ENCODE measurements at places on chromosomes 7 and 10. TPM values are rescaled to one million over a fixed set of nuclear protein-coding genes. Genes with fewer than 3 reads are reported as not detected.

OR6B1 gene
- total RNA-seq: not detected

TSPAN15 gene
- total RNA-seq: 1.1 TPM

SPDYE2B gene
- total RNA-seq: not detected

ITIH5 gene
- total RNA-seq: not detected

TLX1 gene
- total RNA-seq: not detected

HABP2 gene
- total RNA-seq: not detected

SCART1 gene
- 1.6 TPM for total RNA-seq

MICU1 gene
- total RNA-seq: 40.0 TPM

SFMBT2 gene
- total RNA-seq: 21.5 TPM

TPK1 gene
- total RNA-seq: 26.4 TPM

NUTM2D gene
- 0.55 TPM for total RNA-seq

GRCh38 chr7:149764481-149765398 lies 8.6 kb downstream of the ZNF467 start:
- no peak for DNase-seq
- H3K27ac ChIP-seq: no peak overlapping the region
- H3K4me3 ChIP-seq: no peak overlapping the region
- H3K27me3 ChIP-seq: no peaks in the 10 kb centered on the region
- H3K4me1 ChIP-seq: no peaks in the 10 kb centered on the region

DNA sequence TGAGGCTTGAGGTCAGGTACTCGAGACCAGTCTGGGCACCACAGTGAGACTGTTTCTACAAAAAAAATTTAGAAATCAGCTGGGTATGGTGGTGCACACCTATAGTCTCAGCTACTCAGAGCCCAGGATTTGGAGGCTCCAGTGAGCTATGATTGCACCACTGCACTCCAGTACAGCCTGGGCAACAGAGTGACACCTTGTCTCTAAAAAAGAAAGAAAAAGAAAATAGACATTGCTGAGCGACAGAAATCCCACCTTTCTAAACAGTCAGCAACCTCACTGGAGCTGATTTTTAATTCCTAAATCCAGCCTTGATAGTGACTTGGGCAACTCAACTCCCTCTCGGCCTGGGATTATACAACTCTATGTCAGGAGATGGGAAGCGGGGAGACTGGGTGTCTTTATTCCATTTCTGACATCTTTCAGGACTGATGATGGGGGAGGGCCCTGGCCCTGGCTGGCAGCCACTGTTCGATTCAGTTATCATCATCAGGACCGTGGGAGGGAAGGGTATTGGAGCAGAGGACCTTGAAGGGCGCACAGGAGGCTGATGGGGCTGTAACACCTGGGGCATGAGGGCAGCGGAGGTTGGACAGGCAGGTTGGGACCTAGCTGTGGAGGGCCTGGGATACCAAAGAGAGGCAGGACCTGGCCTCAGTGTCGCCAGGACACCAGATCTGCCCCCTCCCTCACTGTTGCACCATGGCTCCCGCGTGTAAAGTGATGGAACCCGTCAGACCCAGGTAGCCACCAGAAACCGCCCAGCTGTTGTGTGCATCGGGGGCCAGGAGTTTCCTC lies 14.7 kb downstream of the HSPB1 start:
- peaks cover 24% of the 10 kb centered on the region for H3K4me1 ChIP-seq
- H3K36me3 ChIP-seq: peaks cover 1% of the 10 kb centered on the region
- H3K27ac ChIP-seq: peak overlapping the region; percentile 89
- no peak for DNase-seq

DNA sequence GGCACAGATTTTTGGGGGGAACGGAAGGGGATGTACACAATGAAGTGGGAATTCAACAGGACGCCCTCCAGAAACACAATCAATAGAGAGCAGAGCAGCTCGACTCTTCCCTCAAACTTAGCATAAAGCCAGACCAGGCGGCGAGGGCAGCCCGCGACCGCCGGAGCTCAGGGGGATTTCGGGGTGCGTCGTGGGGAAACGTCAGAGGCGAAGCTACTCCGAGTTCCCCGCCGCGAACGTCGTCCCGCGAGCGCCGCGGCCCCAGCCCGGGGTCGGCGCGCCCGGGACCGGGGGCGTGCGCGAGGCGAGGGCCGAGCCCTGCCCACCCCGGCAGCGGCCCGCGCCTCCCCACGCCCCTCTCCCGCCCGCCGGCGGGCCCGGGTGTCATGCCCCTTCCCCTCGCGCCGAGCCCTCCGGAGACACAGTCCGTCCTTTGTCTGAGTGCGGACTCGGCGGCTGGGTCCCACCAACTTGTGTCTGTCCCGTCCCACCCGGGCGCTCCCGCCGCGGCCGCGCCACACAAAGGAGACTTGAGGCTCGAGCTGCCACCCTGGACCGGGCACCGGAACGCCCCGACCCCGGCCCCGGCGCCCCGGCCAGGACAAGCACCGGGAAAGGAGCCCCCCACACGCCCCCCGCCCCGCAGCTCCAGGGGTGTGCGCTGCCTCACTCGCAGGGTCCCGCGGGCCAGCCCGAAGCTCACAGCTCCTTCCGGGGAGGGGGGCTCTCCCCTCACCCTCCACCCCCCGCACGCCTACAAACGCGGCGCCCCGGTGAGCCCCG lies 634 bp downstream of the EZH2 start:
- no peaks in the 10 kb centered on the region for H3K27me3 ChIP-seq
- peak; percentile 50 for DNase-seq
- H3K4me3 ChIP-seq: peak overlapping the region; percentile 81
- peaks cover 36% of the 10 kb centered on the region for H3K4me1 ChIP-seq
- H3K27ac ChIP-seq: peak overlapping the region; percentile 93
- peaks cover 27% of the 10 kb centered on the region for H3K36me3 ChIP-seq

DNA sequence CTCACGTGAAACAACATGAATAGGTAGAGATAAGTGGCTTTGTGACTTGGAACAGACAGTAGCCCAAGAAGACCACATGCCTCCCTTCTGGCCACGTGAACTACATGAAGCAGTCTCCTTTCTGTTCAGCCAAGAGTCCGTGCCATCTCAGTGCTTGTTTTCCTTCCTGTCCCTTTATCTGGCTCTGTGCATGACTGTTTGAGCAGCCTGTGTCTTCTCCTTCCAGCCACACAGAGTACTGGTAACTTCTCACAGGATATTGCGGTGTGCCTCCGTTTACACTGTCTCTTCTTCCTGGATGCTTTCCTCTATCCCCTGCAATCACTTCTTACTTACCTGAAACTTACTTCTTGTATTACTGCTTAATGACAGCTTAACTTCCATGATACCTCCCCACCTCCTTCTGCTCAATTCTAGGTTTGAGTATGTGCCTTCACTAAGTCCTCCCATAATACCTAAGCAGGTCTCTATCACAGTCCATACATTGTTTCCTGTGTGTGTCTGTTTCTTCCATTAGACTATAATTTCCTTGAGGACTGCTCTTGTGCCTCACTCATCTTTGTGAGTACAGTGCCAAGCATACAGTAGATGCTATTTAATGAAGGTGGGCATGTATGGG lies 748.7 kb downstream of the AUTS2 start:
- no peaks in the 10 kb centered on the region for H3K27me3 ChIP-seq
- DNase-seq: peak; percentile 15
- no peak overlapping the region for H3K27ac ChIP-seq

- no peaks in the 10 kb centered on the region for H3K36me3 ChIP-seq
- no peak overlapping the region for H3K4me3 ChIP-seq
- DNase-seq: no peak
- H3K27me3 ChIP-seq: no peaks in the 10 kb centered on the region
- peaks cover 2% of the 10 kb centered on the region for H3K4me1 ChIP-seq
Observed at GRCh38 chr7:131300572-131301466, 26.9 kb upstream of the MKLN1 start.

DNA sequence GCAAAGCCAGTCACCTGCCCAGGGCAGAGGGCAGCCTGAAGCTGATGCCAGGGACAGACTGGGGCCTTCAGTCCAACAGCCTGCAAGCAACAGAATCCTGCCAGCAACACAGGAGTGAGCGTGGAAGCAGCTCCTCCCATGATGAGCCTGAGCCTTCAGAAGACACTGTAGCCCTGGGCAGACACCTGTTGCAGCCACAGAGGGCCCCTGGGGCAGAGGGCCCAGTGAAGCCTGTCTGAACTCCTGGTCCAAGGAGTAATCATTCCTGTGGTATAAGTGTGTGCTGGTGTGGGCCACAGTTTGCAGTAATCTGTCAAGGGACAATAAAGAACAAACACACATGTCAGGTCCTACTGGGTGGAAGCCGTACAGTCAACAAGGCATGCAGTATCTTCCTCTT lies 2.9 kb upstream of the PFKP start:
- H3K27ac ChIP-seq: no peak overlapping the region
- H3K36me3 ChIP-seq: peaks cover 7% of the 10 kb centered on the region

- H3K4me1 ChIP-seq: no peaks in the 10 kb centered on the region
- no peak for DNase-seq
- H3K4me3 ChIP-seq: no peak overlapping the region
Observed at GRCh38 chr7:54810401-54810800, 51.4 kb upstream of the SEC61G start.

GRCh38 chr7:43577485-43577951 lies 5.4 kb upstream of the STK17A start:
- H3K27ac ChIP-seq: peak overlapping the region; percentile 20
- H3K4me3 ChIP-seq: no peak overlapping the region
- no peaks in the 10 kb centered on the region for H3K36me3 ChIP-seq
- peaks cover 7% of the 10 kb centered on the region for H3K27me3 ChIP-seq
- peaks cover 12% of the 10 kb centered on the region for H3K4me1 ChIP-seq

- peaks cover 92% of the 10 kb centered on the region for H3K27me3 ChIP-seq
- peaks cover 10% of the 10 kb centered on the region for H3K4me1 ChIP-seq
- no peak overlapping the region for H3K4me3 ChIP-seq
- no peak overlapping the region for H3K27ac ChIP-seq
- no peaks in the 10 kb centered on the region for H3K36me3 ChIP-seq
Observed at GRCh38 chr7:97014145-97014750, 8.9 kb downstream of the DLX6 start.

GRCh38 chr7:107318523-107319160 lies 149.8 kb downstream of the HBP1 start:
- no peak overlapping the region for H3K4me3 ChIP-seq
- H3K27me3 ChIP-seq: no peaks in the 10 kb centered on the region
- no peaks in the 10 kb centered on the region for H3K4me1 ChIP-seq
- H3K27ac ChIP-seq: no peak overlapping the region

GRCh38 chr7:105188201-105188600 lies 174.2 kb downstream of the KMT2E start:
- no peaks in the 10 kb centered on the region for H3K27me3 ChIP-seq
- no peak overlapping the region for H3K27ac ChIP-seq
- no peak overlapping the region for H3K4me3 ChIP-seq
- DNase-seq: no peak

GRCh38 chr7:33760834-33761233 lies 144.5 kb upstream of the BMPER start:
- no peak for DNase-seq
- no peak overlapping the region for H3K4me3 ChIP-seq
- H3K27ac ChIP-seq: no peak overlapping the region
- no peaks in the 10 kb centered on the region for H3K4me1 ChIP-seq

GRCh38 chr7:51590746-51591145 lies 274.1 kb upstream of the COBL start:
- H3K27me3 ChIP-seq: no peaks in the 10 kb centered on the region
- no peak for DNase-seq
- H3K27ac ChIP-seq: no peak overlapping the region
- no peaks in the 10 kb centered on the region for H3K36me3 ChIP-seq

- no peaks in the 10 kb centered on the region for H3K36me3 ChIP-seq
- H3K27me3 ChIP-seq: peaks cover 4% of the 10 kb centered on the region
- H3K4me1 ChIP-seq: peaks cover 4% of the 10 kb centered on the region
- peak; percentile 18 for DNase-seq
- no peak overlapping the region for H3K4me3 ChIP-seq
Observed at GRCh38 chr10:6838118-6838517, 258.0 kb upstream of the PRKCQ start.

GRCh38 chr7:27997188-27997707 lies 183.3 kb downstream of the JAZF1 start:
- H3K27ac ChIP-seq: no peak overlapping the region
- no peaks in the 10 kb centered on the region for H3K36me3 ChIP-seq
- DNase-seq: no peak
- H3K4me3 ChIP-seq: no peak overlapping the region

DNA sequence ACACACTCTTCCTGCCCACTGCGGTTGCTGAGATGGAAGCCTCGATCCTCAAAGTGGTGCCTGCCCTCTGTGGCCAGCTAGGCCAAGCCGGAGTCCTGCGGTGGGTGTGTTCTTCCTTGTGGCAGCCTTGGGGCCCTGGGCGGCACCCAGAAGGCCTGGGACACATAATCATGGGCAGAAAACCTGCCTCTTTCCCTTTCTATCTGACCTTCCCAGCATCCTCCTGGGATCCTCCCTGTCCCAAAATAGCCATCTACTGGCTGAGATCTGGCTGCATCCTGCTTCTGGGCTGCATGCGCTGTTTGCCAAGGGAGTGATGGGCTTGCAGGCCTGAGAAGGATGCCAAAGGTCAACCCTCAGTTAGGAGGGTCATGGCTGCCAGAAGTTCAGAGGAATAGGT lies 23.9 kb downstream of the COL13A1 start:
- H3K4me3 ChIP-seq: no peak overlapping the region
- H3K27me3 ChIP-seq: peaks cover 5% of the 10 kb centered on the region
- H3K4me1 ChIP-seq: peaks cover 2% of the 10 kb centered on the region
- DNase-seq: no peak

DNA sequence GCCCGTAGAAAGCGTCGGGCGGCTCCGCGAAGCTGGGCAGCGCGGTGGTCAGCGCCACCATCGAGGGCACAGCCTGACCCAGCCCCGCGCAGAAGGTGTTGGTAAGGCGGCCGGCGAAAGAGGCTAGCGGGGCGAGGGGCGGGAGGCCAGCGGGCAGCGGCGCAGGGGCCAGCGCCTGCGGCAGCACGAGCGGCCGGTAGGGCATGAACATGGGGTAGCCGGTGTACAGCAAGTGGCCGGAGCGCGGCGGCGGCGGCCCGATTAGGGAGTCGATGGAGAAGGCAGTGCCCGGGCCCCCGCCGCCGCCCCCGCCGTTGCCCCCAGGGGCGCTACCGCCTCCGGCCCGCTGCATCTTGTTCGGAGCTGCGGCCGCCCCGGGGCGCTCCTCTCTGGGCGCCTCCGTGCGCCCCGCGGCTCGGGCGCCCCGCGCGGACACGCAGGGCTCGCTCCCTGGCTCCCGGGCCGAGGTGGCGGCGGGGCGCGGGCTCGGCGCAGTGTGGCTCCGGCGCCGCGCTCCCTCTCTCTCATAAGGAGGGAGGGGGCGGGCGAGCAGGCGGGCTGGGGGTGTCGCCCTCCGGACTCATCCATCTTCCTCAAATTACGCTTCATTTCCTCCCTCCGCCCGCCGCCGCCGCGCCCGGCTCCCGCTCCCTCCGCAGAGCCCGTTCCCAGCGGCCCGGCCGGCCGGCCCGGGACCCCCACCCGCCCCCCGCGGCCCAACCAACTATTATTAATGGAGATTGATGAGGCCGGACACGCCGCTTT lies at the start of gene GBX1:
Gene GBX1 (minus strand): TSS at position 498 of the 765 bp plus-strand sequence. CDS start 146 bp downstream, at position 352.
- peak within 1 kb of the TSS; percentile 66 for H3K4me3 ChIP-seq
- peaks cover 43% of the 10 kb centered on the region for H3K27me3 ChIP-seq
- peaks cover 8% of the 10 kb centered on the region for H3K4me1 ChIP-seq
- no peak within 1 kb of the TSS for H3K27ac ChIP-seq
- DNase-seq: peak; percentile 19
- H3K36me3 ChIP-seq: no peaks in the 10 kb centered on the region

DNA sequence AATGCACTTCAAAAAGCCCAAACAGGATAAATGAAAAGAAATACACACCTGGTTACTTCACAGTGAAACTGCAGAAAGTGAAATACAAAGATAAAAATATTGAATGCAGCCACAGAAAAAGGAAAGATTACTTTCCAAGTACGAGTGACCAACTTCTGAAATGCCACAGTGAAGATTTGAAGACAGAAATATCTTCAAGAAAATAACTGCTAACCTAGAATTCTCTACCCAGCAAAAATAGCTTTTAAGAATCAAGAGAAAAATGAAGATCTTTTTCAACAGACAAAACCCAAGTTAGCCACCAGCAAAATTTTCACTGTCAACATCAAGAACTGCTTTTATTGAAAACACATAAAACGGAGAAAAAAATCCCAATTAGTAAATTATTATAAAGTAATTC lies 46.2 kb downstream of the SMURF1 start:
- H3K27ac ChIP-seq: no peak overlapping the region
- H3K27me3 ChIP-seq: no peaks in the 10 kb centered on the region
- H3K4me3 ChIP-seq: no peak overlapping the region

Measured in activated naive CD4-positive, alpha-beta T cell treated with anti-CD3 and anti-CD28 coated beads for 36 hours (primary cell).